Right atrium auricular region (tissue), 2 donors: ENCODE measurements at places on chromosomes 12 and 14.

DNA sequence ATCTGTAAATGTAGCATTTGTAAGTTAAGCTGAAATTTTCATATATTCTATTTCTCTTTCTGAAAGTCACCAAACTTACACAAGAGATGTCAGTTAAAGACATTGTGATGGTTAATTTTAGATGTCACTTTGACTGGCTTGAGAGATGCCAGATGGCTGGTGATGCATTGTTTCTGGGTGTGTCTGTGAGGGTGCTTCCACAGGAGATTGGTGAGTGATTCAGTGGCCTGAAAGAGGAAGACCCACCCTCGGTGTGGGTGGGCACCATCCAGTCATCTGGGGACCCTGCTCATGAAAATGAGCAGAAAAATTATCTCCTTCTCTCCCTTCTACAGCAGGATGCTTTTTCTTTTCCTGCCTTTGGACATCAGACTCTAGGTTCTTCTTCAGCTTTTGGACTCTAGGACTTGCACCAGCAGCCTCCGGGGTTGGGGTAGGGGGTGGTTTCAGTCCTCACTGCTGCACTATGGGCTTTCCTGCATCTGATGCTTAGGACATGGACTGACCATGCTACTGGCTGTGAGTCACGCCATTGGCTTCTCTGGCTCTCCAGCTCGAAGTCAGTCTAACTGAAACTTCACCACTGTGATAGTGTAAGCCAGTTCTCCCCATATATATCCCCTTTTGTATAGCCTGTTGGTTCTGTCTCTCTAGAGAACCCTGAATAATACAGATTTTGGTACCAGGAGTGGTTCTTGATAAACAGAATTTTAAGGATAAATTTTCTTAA lies 20.9 kb downstream of the PDE6H start:
- H3K4me3 ChIP-seq = no peak overlapping the region
- no peak for DNase-seq
- no peak overlapping the region for H3K27ac ChIP-seq
- H3K36me3 ChIP-seq = no peaks in the 10 kb centered on the region

DNA sequence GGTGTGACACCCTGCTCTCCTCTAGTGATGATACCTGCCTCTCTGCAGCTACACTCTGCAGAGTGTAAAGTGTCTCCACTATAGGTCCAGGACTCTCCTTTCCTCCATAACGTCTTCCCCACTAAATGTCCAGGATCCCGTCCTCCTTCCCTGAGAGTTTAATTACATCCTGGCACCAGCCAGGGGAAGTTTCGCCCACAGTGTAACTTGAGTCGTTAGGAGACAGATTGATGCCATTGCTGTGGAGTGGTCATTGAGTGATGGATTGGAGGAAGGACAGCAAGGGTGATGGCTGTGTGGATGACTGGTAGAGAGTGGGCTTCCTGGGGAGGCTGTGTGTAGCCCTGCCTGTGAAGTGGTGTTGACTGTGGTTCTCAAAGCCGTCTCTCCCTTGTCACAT lies 84.0 kb upstream of the TMEM132D start:
- H3K4me1 ChIP-seq = no peaks in the 10 kb centered on the region
- no peak for DNase-seq
- no peaks in the 10 kb centered on the region for H3K36me3 ChIP-seq
- no peak overlapping the region for H3K27ac ChIP-seq
- H3K27me3 ChIP-seq = no peaks in the 10 kb centered on the region

- no peaks in the 10 kb centered on the region for H3K36me3 ChIP-seq
- H3K27ac ChIP-seq = no peak overlapping the region
- H3K27me3 ChIP-seq = no peaks in the 10 kb centered on the region
- DNase-seq = no peak
- no peak overlapping the region for H3K4me3 ChIP-seq
Measured at GRCh38 chr12:90978117-90978770, 23.3 kb upstream of the CCER1 start.

GRCh38 chr12:78226763-78227162 lies 396.1 kb downstream of the NAV3 start:
- no peak for DNase-seq
- no peak overlapping the region for H3K27ac ChIP-seq
- no peaks in the 10 kb centered on the region for H3K4me1 ChIP-seq
- H3K4me3 ChIP-seq = no peak overlapping the region
- H3K27me3 ChIP-seq = no peaks in the 10 kb centered on the region
- H3K36me3 ChIP-seq = no peaks in the 10 kb centered on the region

DNA sequence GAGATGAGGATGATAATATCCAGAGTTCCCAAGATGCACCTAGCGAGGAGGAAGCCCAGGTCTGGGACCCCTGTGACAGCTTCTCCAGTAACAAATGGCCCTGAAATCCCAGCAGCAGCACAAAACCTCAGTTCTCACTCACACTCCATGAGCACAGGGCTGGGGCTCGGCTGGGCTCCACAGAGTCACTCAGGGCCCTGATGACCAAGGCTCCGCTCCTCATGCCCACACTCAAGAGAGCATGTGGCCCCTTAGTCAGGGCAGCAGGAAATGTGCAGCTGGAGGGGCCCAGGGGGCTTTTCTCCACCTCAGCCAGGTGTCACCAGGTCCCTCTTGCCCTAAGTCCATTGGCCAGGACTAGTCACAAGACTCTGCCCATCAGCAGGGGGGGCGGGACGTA lies 242.7 kb upstream of the SFSWAP start:
- DNase-seq = no peak
- no peaks in the 10 kb centered on the region for H3K27me3 ChIP-seq
- no peak overlapping the region for H3K27ac ChIP-seq
- H3K4me3 ChIP-seq = no peak overlapping the region
- H3K4me1 ChIP-seq = no peaks in the 10 kb centered on the region
- no peaks in the 10 kb centered on the region for H3K36me3 ChIP-seq

DNA sequence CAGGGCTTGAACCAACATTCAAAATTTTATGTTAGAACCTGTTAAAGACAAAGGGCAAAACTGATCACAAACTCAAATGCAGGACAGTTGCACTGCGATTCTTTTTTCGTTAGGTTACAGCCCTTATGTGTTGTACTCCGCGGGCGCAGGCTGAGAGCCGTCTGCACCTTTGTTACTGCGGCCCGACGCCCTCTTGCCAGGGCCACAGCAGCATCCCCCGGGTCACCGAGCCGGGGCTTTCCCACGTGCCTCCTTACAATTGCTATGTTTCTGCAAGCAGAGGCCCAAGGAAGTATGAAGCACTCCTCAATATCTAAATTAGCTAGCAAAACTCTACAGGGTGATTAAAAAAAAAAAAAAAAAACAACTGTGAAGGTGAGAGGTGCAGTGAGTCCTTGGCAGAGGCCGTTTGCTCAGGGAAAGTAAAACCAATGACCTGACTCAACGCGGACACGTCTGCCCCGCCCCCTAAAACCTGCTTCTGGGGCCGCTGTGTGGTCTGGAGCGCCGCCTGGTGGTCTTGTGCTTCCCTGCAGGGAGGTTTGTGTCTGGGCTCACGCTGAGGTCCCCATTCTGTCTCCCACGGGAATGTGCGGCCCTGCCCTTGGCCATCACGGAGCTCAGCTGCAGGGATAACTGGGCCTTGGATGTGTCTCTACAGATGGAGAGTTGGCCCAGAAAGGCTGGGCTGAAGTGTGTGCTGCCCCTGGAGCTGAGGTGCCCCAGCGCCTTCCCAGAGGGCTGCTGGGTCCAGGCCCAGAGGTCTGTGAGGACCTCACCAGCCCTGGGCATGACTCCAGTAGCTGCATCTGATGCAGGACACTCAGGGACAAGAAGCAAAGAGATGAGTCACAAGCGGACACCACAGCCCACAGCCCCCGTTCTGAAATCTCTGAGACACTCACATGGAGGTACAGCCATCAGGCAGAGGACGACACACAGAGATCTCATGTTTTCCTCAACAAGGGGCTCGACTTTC lies 418.5 kb downstream of the TMEM121 start:
- H3K27ac ChIP-seq = no peak overlapping the region
- no peaks in the 10 kb centered on the region for H3K4me1 ChIP-seq
- H3K4me3 ChIP-seq = no peak overlapping the region
- DNase-seq = peak; percentile 57

DNA sequence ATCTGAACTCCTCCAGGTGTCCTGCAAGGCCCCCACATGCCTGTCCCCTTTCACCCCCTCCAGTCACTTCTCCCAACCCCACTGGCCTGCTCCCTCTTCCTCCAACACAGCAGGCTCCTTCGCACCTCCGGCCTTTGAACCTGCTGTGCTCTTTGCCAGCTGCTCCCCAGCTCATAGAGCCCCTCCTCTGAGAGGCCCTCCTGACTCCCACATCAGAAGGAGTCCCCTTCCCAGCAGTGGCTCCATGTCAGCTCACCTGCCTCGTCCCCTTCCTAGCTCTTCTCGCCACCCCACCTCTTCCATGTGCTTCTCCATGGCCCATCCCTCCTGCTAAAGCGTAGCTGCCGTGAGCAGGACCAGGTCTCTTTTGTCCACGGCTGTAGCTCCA lies 22.1 kb downstream of the SCARB1 start:
- H3K4me3 ChIP-seq = no peak overlapping the region
- H3K36me3 ChIP-seq = no peaks in the 10 kb centered on the region
- no peak for DNase-seq
- H3K4me1 ChIP-seq = peaks cover 30% of the 10 kb centered on the region
- no peaks in the 10 kb centered on the region for H3K27me3 ChIP-seq

DNA sequence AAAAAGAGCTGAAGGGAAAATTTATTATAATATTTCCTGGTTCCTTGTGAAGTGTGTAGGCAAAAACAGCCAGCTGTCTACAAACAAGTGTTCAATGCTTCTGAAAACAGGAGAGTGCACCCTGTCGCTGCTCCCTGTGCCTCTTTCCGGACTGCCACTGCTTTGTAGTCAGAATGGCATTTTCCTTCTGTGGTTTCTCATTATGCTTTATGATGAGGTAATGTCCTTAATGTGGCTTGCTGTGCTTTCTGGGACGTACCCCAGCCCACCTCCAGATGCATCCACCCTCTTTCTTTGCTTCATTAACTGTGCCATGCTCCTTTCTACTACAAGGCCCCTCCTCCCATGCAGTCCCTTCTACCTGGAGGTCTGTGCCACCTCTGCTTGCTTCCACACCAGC lies 148.1 kb downstream of the SYT1 start:
- H3K4me3 ChIP-seq = no peak overlapping the region
- no peaks in the 10 kb centered on the region for H3K4me1 ChIP-seq
- no peaks in the 10 kb centered on the region for H3K27me3 ChIP-seq
- no peak overlapping the region for H3K27ac ChIP-seq

DNA sequence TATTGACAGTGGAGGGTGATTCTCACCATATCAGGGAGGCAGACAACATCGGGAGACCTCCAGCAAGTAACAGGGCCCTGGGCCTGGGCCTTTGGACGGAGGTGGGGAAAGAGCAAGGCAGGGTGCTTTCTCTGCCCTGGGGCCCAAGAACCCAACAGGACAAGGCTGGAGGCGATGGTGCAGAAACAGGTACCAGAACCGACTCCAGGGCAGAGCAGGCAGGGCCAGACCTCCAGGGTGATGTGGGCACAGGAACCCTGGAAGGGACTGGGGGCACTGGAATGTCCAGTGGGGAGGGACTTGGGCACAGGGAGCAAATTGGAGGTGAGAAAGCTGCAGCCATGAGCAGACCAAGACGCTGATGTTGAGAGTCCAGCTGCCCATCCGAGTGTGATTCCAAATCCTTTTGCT lies 44.4 kb downstream of the PRMT8 start:
- no peak overlapping the region for H3K4me3 ChIP-seq
- no peak for DNase-seq
- H3K27ac ChIP-seq = no peak overlapping the region
- H3K36me3 ChIP-seq = no peaks in the 10 kb centered on the region

DNA sequence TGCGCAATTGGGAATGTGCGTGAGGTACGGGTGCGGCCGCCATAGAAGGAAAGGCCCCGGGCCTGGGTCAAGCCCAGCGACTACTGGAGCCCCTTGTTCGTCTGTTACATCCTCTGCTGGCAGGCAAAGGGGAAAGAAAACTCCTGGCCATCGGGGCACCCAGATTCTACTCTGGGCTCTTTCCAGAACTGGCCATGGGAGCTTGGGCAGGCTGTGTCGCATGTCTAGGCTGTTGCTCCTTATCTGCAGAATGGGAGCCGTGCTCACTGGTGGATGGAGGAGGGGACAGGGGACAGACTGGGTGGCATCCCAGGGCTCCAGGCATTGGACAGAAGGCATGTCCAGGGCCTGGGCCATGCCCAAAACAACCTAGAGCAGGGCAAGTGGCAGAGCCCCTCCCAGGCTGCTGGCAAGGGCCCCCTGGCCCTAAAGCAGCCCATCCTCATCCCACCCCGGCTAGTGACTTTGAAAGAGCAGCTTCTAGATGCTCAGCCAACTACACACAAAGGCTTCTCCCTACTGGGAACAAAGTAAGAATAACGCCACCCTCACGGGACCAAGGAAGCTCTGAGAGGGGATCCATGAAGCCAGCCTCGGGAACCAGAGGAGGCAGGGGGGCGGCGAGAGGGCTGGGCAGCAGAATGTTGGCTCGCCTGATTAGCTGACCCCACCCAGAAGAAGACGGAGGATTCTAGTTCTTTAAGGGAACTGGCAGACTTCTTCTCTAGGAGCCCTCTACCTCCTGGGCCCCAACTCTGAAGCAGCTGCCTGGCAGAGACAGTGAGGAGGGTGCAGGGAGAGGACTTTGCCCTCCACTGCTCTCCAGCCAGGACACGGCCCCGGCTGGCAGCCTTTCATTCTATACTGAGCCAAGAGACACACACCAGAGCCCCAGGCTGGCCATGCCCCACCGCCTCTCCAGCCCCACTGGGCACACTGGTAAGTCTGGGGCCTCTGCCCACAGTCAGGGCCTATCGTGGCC lies 96.8 kb downstream of the SINHCAF start:
- H3K4me3 ChIP-seq = no peak overlapping the region
- no peaks in the 10 kb centered on the region for H3K27me3 ChIP-seq
- no peaks in the 10 kb centered on the region for H3K36me3 ChIP-seq
- H3K27ac ChIP-seq = no peak overlapping the region
- DNase-seq = no peak

DNA sequence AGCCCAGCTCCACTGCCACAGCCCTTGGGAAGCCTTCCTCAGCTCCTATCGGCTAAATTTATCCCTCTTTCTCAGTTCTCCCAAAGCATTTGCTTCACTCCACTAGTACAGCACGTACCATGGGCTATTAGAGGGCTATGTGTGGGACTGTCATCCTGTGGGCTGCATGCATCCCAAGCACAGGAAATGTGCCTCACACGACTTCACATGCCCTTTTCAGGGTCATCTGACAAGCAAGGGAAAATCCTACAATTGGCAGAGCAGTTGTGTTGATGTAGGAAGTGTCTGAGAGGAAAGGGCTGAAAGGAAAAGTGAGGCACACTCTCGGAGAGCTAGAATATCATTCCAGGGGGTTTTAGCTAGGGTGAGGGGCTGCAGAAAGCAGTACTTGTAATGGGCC lies 47.6 kb downstream of the NINJ2 start:
- no peak for DNase-seq
- no peaks in the 10 kb centered on the region for H3K36me3 ChIP-seq
- no peak overlapping the region for H3K4me3 ChIP-seq
- no peaks in the 10 kb centered on the region for H3K27me3 ChIP-seq
